Esophagus squamous epithelium (tissue), 5 donors: ENCODE measurements at places on chromosomes 7 and 10. TPM values are rescaled to one million over a fixed set of nuclear protein-coding genes. Genes with fewer than 3 reads are reported as not detected.

Gene LMBR1
- total RNA-seq: 34.2 TPM

Gene CYP26C1
- total RNA-seq: 0.34 TPM

Gene EPDR1
- total RNA-seq: 4.3 TPM

Gene SHTN1
- 9.4 TPM for total RNA-seq

Gene CALCR
- not detected for total RNA-seq

Gene AGMO
- 0.53 TPM for total RNA-seq

Gene RSPH10B2
- total RNA-seq: not detected

Gene HOXA1
- total RNA-seq: 1.6 TPM

Gene FEZF1
- total RNA-seq: not detected

Gene ITIH5
- total RNA-seq: 21.4 TPM

- peaks cover 76% of the 10 kb centered on the region for H3K36me3 ChIP-seq
- no peak overlapping the region for H3K4me3 ChIP-seq
- peaks cover 34% of the 10 kb centered on the region for H3K4me1 ChIP-seq
- DNase-seq: no peak
These were observed 73.1 kb downstream of the GTF2IRD1 start for GRCh38 chr7:74526780-74527179.

DNA sequence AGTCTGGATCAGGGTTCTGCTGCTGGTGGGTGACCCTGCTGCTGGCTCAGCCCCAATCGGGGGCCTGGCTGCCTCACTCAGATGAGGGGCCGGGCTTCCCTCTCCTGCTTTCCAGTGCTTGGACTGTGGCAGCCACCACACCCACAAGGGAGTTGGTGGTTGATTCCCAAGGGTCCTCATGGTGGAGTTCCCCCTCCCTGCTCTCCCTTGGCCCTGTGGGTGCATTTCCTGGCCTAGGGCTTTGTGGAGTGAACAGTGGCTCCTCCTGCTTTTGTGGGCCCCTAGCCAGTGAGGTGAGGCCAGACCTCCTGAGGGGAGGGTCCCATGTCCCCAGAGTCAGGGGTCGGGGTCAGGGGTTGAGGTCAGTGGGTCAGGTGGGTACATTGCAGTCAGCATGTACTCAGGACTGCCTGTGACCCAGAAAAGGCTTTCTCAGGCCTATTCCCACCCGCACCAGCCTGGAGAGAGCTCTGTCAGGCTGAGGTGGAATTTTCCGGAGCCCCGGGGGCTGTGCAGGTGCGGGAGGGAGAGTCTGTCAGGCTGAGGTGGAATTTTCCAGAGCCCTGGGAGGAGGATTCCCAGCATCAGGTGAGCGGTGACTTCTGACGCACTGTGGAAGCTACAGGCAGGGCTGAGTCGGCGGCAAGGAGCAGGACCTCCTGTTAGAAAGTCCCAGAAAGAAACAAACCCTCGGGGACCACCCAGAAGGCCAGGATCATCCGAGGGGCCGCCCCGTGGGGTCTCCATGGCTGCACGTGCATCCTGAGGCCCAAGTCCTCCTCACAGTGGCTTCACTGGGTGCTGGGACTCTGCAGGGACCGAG is 94.4 kb upstream of the INSIG1 start:
- DNase-seq: no peak
- peaks cover 3% of the 10 kb centered on the region for H3K4me1 ChIP-seq
- H3K27ac ChIP-seq: no peak overlapping the region
- H3K36me3 ChIP-seq: no peaks in the 10 kb centered on the region
- no peaks in the 10 kb centered on the region for H3K27me3 ChIP-seq

DNA sequence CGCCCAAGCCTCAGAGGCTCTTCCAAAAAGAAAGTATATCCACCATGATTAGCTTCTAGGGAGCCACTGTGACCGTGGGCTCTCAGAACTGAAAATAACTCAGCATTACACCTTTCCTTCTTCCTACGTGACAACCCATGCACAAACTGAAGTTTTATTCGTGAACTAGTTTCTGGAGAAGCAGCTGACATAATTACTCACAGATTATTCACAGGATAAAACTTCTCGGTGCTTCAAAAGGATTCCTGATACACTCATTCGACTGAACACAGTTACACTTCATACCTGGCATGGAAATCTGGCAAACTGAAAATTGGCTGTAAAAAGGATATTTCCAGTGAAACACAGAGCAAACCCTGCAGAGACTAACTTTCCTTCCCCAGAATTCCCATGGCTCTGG is 139.2 kb upstream of the PTER start:
- H3K4me1 ChIP-seq: no peaks in the 10 kb centered on the region
- DNase-seq: no peak
- H3K4me3 ChIP-seq: no peak overlapping the region
- no peak overlapping the region for H3K27ac ChIP-seq
- H3K36me3 ChIP-seq: no peaks in the 10 kb centered on the region

DNA sequence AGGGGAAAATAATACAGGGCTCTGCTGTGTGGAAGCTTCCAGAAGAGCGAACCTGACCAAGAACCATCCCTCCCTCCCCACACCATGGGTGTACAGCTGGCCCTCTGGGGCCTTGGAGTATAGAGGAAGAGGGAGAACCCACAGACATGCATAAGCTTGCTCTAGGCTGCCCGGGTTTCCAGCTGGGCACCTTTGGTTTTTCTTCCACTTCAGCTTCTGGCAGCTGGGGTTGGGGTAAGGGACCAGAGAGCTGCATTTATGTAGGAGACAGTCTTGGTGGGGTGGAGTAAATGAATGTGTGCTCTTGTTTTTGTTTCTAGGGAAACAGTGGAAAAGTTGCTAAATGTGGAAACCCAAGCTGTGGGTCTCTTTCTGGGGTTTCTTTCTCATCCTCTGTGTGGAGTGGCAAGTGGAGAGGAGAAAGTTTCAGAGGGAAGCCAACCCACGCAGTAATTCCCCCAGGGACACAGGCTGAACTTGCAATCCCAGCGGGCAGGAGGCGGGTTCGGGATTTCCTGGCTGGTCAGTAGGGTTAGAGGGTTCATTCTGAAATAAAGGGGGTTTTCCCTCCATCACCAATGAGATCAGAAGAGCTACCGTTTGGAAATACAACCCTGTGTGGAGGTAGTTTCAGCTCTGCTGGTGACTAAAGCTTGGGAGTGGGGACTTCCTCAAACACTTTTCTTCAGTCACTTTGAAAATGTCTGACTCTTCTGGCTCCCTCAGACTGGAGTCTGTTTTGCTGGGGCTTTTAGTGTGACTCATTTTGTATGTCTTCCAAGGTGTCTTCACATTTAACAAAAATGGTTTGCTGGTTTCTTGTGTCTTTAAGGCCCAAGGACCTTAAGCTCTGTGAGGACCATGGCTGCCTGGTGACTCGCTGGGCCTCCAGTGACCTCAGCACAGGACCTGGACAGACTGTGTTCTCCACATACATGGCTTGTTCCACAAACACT is 22.2 kb upstream of the SRGN start:
- H3K4me3 ChIP-seq: no peak overlapping the region
- peaks cover 25% of the 10 kb centered on the region for H3K4me1 ChIP-seq
- DNase-seq: no peak
- no peaks in the 10 kb centered on the region for H3K36me3 ChIP-seq
- no peaks in the 10 kb centered on the region for H3K27me3 ChIP-seq
- peak overlapping the region; percentile 74 for H3K27ac ChIP-seq

DNA sequence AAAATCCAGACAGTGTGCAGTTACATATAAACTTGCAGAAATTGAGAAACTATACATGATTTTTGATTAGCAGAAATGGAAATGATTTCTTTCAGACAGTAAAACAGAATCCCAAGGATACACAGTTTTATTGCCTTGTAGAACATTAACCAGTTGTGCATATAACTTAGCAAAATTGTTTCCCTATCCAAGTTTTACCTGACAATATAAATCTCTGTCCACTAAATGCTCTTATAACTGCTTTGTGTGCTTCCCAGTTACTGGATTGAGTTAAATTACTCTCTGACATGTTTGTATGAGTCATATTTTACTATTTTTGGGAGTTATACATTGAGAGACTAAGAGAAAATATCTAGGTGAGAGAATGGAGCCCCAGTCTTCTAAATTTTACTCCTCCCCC is 563.4 kb downstream of the SH2D4B start:
- H3K27me3 ChIP-seq: no peaks in the 10 kb centered on the region
- H3K36me3 ChIP-seq: no peaks in the 10 kb centered on the region
- DNase-seq: no peak
- no peak overlapping the region for H3K27ac ChIP-seq
- no peaks in the 10 kb centered on the region for H3K4me1 ChIP-seq

- H3K36me3 ChIP-seq: no peaks in the 10 kb centered on the region
- DNase-seq: no peak
- H3K4me3 ChIP-seq: peak overlapping the region; percentile 42
- H3K27ac ChIP-seq: no peak overlapping the region
- peaks cover 44% of the 10 kb centered on the region for H3K4me1 ChIP-seq
- peaks cover 40% of the 10 kb centered on the region for H3K27me3 ChIP-seq
These were observed 2.8 kb downstream of the SP8 start for GRCh38 chr7:20783700-20784387.

DNA sequence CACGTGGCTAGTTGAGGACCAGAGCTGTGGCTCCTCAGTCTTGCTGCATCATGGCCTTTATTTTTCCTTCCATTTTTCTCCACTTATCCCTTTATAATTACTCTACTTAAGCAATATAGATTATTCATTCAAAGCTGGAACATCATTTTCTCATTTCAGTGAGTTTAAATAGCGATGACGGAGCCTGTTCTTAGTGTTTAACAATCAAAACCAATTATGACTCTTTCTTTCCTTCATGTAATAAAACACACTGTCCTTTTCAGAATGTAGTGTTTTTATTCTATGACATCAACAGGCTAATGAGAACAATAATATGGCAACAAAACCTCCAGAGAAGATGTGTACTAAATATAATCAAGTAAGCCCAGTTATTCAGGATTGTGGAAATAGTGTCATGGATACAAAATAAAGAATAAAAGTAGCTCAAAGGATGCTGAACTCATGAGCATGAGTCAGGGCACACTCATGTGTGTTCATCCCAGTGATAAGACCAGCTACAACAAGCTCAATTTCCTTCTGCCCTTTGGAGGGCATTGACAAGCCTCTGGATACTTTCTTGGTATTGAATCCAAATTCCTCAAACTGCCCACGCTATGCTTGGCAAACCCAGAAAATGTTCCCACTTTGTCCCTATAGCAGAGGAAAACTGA is 188.4 kb downstream of the CYP26A1 start:
- no peak overlapping the region for H3K4me3 ChIP-seq
- DNase-seq: no peak
- H3K27ac ChIP-seq: no peak overlapping the region
- no peaks in the 10 kb centered on the region for H3K36me3 ChIP-seq

DNA sequence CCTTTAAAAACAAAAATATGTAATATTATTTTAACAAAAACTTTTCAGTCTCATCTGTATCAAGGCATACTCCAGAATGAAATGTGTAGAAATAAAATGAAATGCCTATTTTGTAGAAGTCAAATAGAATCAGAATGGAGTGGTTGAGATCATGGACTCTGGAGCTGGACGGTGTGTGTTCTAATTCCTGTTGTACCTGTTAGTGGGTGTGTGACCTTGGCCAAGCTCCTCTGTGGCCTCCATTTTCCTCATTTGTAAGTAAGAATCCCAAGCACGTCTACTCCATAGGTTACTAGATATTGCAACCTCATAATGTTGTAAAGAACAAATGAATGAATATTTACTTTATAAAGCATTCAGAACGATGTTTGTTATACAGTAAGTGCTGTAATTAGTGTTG is 74.9 kb downstream of the HDAC9 start:
- H3K4me1 ChIP-seq: no peaks in the 10 kb centered on the region
- H3K27me3 ChIP-seq: no peaks in the 10 kb centered on the region
- DNase-seq: no peak
- H3K27ac ChIP-seq: no peak overlapping the region
- no peak overlapping the region for H3K4me3 ChIP-seq

- no peak overlapping the region for H3K27ac ChIP-seq
- H3K4me3 ChIP-seq: no peak overlapping the region
- H3K36me3 ChIP-seq: no peaks in the 10 kb centered on the region
- no peak for DNase-seq
These were observed 427.0 kb downstream of the PHTF2 start for GRCh38 chr7:78225534-78225933.

DNA sequence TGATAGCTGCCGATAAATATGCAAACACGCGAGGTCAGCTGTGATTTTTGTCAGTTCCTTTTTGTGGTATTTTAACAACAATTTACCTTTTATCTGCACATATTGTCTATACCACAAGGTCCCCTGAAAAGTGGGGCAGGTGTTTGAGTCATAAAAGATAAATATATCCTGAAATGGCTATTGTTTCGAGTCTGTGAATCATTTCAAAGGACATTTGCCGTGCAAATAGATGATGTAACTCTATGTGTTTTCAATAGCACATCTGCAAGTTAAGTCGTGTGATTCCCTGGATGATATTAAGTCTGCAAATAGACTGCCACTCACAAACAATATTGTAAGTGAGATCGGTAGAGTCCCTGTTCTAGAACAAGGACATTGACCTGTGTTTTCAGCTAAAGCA is 193.0 kb upstream of the PITRM1 start:
- no peak for DNase-seq
- H3K4me1 ChIP-seq: no peaks in the 10 kb centered on the region
- H3K4me3 ChIP-seq: no peak overlapping the region

DNA sequence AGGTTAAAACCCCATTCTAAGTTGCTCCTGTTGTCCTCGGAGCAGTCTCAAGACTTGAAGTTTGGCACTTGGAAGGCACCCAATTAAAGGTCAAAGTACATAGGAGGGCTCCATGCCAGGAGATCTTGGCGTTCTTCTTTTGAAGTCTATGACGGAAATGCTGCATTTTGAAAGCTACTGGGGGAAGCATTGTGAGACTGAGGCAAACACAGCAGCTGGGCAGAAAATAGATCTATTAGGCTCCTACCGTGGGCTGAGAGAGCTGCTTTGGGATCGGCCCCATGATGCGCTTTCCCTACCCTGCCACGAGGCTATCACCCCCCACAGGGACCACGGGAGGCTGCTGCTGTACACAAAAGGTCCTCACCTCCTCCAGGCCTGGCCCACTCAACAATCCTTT is 20.0 kb downstream of the KIAA1549 start:
- DNase-seq: no peak
- H3K36me3 ChIP-seq: no peaks in the 10 kb centered on the region
- no peak overlapping the region for H3K4me3 ChIP-seq
- peaks cover 11% of the 10 kb centered on the region for H3K4me1 ChIP-seq
- H3K27ac ChIP-seq: no peak overlapping the region

GRCh38 chr7:98200364-98200763 is 10.9 kb upstream of the BHLHA15 start:
- no peaks in the 10 kb centered on the region for H3K27me3 ChIP-seq
- H3K4me3 ChIP-seq: no peak overlapping the region
- H3K4me1 ChIP-seq: no peaks in the 10 kb centered on the region
- DNase-seq: no peak
- H3K27ac ChIP-seq: no peak overlapping the region

GRCh38 chr10:18421726-18422293 is 229.6 kb downstream of the NSUN6 start:
- no peak for DNase-seq
- H3K4me1 ChIP-seq: no peaks in the 10 kb centered on the region
- H3K27me3 ChIP-seq: no peaks in the 10 kb centered on the region
- H3K36me3 ChIP-seq: no peaks in the 10 kb centered on the region

DNA sequence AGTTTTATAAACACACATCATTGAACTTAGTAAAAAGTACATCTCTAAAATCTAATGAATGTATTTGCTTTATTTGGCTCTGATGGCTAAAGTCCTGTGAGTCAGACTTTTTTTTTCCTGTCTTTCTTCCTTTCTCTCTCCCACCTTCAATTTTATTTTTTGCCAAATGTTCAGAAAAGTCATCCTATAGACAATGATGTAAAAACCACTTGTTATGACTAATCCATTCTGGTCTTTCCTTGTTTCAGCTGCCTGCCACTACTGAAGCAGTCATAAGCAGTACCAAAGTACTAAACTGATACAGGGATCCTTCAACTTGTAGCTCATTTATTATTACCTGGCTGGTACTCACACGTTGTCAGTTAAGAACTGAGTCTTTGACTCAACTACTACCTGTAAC is 23.9 kb downstream of the HECTD2 start:
- no peak overlapping the region for H3K4me3 ChIP-seq
- H3K27ac ChIP-seq: no peak overlapping the region
- DNase-seq: no peak
- H3K27me3 ChIP-seq: no peaks in the 10 kb centered on the region
- H3K4me1 ChIP-seq: no peaks in the 10 kb centered on the region
- no peaks in the 10 kb centered on the region for H3K36me3 ChIP-seq
